ENCODE measurements at places on chromosomes 16 and 17.

DNA sequence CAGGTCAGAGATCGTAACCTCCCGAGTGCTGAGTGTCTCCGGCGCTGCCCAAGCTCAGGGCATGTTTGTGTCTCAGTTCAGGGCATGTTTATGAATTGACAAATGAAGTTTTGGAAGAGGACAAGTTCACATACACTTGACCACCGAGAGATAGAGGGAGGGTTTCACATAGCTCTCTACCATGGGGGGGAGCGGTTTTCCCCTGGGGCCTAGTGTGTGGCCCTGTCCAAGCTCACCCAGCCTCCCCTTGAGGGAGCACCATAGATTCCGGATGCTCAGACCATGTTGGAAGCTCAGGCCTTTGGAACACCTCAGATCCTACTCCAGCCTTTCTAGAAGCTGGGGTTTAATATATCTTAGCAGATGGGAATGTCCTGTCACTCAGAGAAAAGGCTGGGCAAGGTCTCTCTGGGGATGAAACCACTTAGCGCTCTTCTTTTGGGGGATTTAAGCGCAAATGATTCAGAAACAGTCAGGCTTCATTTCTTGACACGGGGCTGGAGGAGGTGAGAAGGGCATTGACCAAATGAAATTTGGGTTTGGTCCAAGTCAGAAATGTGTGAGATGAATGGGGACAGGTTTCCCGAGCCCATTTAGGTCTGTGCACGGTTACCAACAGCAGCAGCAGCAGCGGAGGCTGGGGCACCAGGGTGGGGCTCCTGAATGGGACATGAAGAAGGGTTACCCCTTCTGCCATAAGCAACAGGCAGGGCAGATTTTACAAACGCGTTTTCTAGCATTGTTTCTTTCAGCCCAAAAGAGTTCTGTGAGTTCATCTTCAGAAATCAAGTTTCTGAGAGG, 96.6 kb downstream of the METRNL start:
- DNase-seq, result no peak

GRCh38 chr17:73938706-73939105, 264.8 kb upstream of the RPL38 start:
- no peak for DNase-seq

GRCh38 chr16:89191033-89191900, 9.1 kb downstream of the SLC22A31 start:
- no peak for DNase-seq

DNA sequence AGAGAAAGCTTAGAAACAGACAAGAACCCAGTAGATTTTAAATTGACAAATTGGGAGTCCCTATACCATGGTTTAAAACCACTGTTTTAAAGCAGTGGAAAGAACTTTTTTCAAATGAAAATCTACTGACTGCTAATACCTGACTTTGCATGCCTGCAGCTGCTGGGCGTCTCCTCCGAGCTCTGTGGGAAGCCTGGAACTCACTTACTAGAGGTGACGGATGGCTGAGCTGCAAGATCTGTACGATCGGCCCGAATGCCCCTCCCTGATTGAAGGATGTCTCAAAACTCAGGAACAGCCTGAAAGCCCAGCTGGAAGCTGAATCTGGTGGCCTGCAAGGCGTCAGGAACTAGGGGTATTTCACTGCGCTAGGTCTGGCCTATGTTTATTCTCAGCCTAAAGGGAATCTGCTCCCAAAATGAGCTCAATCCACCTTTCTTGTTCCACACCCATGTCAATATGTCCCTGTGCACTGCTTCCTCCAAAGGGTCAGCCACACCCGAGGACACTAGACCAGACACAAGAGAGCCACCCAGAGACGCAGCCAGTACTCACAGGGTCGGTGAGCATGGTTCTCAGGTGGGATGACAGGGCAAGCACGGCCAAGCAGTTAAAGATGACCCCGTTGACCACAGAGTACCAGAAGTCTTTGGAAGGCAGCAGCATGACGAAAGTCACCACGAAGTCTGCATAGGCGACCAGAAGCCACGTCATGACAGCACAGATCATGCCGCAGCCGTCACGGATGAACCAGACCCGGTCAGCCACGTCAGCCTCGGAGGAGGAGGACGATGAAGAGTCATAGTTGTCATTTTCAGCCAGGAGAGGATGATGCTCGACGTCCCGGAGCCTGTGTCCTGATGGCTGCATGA, 21.4 kb downstream of the ZDHHC7 start:
- DNase-seq, result no peak

DNA sequence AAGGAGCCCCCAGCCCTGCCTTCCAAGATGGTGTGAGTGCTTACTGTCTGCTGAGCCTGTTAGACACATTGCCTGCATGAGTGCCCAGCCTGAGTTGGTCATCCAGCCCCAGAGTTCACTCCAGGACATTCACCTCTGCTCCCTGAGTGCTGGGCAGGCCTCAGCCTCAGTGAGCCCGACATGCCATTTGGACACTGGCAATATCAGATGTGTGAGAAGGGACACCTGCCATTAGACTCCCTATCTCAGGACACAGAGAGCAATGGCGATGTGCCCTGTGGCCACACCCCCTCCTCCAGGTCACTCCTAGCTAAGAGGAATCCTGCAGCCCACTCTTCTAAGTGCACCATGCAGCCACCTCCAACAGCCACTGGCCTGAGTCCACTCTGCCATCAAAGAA, 34.7 kb upstream of the CES5A start:
- DNase-seq, result no peak

- DNase-seq, result no peak
Measured at GRCh38 chr17:49746791-49747490, 17.0 kb downstream of the FAM117A start.

DNA sequence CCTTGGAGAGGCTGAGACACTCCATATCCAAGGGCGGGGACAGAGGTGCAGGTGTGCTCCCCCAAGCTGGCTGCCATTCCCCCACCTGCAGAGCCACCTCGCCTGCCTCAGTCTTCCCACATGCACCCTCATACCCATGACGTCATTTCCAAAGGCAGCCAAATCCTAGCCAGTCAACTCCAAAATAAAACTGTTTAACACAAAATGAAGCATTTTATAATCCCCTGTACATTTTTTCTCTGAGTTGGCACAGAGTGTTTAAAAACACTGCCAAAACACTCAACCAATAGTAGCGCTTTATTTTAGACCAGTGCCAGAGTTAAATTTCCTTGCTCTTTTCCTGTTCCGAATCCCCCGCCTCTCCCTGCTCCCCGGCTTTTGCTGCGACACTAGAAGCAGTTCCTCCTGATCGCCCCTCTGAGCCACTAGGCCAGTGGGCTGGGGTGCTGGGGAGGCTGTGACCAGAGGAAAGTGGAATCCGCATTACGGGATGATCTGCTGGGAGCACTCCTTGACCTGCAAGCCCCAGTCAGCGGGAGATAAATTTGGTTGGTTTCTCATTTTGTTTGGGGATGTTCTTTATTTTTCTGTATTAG, 139.5 kb downstream of the ZNF423 start:
- no peak for DNase-seq

- peak; percentile 2 for DNase-seq
Measured at GRCh38 chr16:67883872-67884261, 818 bp upstream of the NRN1L start.

GRCh38 chr16:86590501-86591144, 12.3 kb downstream of the FOXL1 start:
- DNase-seq, result no peak

- no peak for DNase-seq
Measured at GRCh38 chr17:13346081-13346533, 255.6 kb downstream of the HS3ST3A1 start.

DNA sequence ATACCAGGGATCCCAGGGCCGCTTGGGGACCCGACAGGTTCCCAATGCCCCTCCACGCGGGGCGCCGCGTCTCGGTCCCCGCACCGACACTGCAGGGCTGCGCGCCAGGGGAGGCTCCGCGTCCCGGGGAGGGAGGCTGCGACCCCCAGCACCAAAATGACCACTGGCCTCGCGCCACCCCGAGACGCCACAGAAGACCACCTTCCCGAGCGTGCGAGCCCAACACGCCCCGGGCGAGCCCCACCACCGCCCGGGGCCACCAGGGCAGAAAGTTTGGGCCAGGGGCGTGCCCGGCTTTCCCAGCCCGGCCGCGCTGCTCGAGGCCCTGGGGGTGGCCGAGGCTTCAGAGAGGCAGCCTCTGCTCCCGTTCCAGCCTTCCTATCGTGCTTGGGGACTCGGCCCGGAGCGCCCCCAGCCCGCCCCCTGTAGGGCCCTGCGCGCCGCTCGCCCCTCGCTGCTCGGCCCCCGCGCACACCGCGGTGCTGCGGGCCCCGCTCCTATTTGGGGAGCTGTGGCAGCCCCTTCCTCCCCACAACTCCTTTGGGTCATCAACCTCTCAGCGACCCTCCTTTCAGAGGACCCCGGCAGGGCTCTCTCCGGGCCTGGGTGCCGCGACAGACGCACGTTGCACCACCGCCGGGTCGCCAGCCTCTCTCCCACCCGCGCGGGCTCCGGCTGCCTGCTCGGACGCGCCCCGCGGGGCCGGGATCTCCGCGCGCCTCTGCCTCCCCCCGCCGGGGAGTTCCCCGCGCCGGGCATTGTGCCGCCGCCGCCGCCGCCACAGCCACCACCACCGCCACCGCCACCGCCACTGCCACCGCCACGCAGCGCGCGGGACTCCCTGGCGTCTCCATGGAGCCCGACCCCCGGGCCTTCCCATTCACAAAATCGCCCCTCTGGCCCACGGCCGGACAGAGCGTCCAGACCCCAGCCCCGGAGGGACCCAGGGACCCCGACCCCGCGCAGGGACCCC, 892 bp downstream of the RBFOX3 start:
- no peak for DNase-seq

DNA sequence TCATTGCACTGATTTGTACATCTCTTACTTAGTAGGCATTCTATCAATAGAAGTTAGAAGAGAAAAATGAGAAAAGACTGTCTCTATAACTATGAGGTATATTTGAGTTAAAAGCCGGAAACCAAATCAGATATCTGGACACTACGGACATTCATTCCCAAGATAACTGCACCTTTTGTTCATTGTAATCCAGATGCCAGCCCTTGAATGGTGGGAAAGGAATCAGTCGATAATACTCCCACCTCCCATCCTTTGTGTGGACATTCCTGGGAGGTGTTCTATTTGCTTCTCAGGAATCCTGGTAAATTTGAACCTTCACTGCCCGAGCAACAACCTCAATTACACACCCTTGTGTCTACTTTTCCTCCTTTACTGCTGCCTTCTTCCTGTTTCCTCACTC, 225.2 kb downstream of the CHD9NB start:
- DNase-seq, result no peak

DNA sequence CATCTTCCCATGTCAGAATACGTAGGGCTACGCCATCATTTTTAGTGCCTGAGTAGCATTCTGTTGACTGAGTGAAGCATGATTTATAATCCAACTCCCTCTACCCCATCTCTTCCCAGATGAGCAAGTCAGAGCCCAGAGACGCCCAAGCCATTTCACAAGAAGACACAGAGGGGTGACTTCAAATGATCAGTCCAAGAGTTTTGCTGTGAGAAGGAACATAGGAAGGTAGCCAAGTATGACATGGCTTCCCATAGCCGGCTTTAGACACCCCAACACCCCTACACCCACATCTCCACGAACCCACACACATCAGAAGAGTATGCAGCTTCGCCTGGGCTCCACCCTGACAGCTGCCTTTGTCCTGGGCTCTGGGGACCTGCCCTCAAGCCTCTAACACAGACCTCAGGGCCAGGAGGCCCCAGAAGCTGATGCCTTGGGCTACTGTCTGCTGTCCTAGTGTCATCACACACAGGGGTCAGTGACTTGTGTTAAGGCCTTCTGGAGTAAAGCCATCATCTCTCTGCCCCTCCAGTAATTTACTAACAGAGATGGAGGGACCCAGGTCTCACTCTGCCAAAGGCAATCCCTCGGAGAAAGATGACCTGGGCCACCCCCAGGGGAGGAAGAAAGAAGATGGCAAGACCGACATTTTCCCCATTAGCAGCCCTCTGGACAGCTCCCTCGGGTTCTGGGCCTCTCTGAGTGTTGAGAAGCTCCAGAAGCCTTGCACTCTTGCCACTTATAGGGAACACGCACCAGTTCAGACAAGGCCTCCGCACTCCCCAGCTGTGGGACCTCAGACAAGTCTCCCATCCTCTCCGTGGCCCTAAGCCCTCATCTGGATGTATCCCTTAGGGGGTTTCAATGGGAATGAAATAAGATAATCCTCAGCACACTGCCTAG, 38.7 kb upstream of the MRPS23 start:
- no peak for DNase-seq

GRCh38 chr16:11794996-11795886, 1.8 kb downstream of the ZC3H7A start:
- DNase-seq, result no peak

DNA sequence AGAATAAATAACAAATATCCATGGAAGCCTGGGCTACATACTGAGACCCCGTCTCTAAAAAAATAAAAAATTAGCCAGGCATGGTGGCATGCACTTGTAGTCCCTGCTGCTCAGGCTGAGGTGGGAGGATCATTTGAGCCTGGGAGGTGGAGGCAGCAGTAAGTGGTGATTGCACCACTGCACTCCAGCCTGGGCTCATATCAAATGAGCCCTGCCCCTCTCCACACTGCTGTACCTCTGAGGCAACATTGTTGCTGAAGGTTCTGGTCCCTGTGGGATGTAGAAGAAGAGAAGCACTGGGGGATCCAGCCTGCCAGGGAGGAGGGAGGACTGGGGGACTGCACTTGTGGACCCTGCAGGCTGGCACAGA, 11.4 kb upstream of the ARHGAP23 start:
- DNase-seq, result no peak

DNA sequence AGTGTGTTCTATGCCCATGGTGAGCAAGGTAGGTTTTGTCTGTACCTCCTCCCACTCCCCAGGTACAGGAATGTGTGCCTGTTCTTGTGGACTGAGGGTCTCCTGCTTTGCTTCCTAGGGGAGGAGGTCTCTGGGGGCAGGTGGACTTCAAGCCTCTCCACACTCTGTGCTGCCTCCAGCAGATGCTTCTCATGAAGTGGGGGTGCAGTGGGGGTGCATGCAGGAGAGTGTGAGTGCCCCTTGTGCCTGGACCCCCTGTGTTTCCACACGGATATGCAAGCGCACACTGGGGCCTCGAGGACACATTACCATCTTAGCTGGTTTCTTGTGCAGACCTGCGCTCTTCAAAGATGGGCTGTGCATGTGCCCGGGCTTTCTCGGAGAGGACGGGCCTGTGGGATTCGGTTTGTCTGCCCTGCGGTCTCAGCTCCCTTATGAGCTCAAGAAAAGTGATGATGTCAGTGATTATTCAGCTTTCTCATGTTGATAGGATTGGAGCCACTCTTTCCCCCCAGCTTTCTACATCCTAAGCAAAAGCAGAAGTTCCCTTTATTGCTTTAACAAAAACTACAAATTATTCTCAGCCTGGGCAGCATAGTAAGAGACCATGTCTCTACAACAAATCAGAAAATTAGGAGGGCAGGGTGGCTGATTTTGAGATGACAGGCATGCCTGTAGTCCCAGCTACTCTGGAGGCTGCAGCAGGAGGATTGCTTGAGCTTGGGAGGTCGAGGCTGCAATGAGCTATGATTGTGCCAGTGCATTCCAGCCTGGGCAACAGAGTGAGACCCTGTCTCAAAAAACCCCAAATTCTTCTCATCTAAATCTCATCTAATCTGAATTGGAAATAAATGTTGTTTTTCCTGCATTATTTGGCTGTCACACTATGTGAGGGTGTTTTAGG, 86.8 kb downstream of the RPTOR start:
- no peak for DNase-seq
